Endothelial cell of umbilical vein (primary cell): ENCODE measurements at places on chromosomes 6 and 20. TPM values are rescaled to one million over a fixed set of nuclear protein-coding genes. Genes with fewer than 3 reads are reported as not detected.

Gene ACOT13
- 15.3 and 24.1 TPM in 2 replicates for total RNA-seq

Gene RSPO3
- 8.6 and 11.1 TPM in 2 replicates for total RNA-seq

Gene ULBP1
- total RNA-seq: 0.33 and 2.3 TPM in 2 replicates

Gene CRNKL1
- total RNA-seq: 20.6 and 22.3 TPM in 2 replicates

Gene FAM209B
- total RNA-seq: not detected in 2 replicates

Gene GLP1R
- not detected in 2 replicates for total RNA-seq

Gene OOEP
- total RNA-seq: not detected in 2 replicates

Gene MAFB
- 1.3 and 1.8 TPM in 2 replicates for total RNA-seq

Gene GPR6
- total RNA-seq: not detected in 2 replicates

Gene C6orf52
- not detected in 2 replicates for total RNA-seq

Gene DZANK1
- total RNA-seq: 1.8 and 3.0 TPM in 2 replicates

Gene PTCHD4
- 1.9 and 2.0 TPM in 2 replicates for total RNA-seq

Gene NHSL1
- total RNA-seq: 55.0 and 66.9 TPM in 2 replicates

Gene FAM217A
- total RNA-seq: not detected in 2 replicates

Gene TNFRSF6B
- total RNA-seq: 0.69 TPM in 1 of 2 replicates, not detected in the other

Gene LPA
- not detected in 2 replicates for total RNA-seq

Gene CGA
- total RNA-seq: not detected in 2 replicates

Gene METTL24
- total RNA-seq: not detected in 2 replicates

Gene CUL9
- 43.9 and 46.0 TPM in 2 replicates for total RNA-seq

Gene EDN3
- not detected in 2 replicates for total RNA-seq

Gene BMP7
- not detected in 2 replicates for total RNA-seq

Gene FRS3
- 4.4 and 5.3 TPM in 2 replicates for total RNA-seq

Gene CD24
- total RNA-seq: 1.2 and 2.5 TPM in 2 replicates

Gene CCN6
- not detected in 2 replicates for total RNA-seq

Gene MMP24
- total RNA-seq: 0.27 and 0.32 TPM in 2 replicates

Gene ZHX3
- 15.1 and 17.8 TPM in 2 replicates for total RNA-seq

Gene BNIP5
- not detected in 2 replicates for total RNA-seq

Gene OVOL2
- not detected in 2 replicates for total RNA-seq

Gene MED20
- 25.5 and 30.4 TPM in 2 replicates for total RNA-seq

Gene HLA-DMB
- total RNA-seq: 0.39 TPM in 1 of 2 replicates, not detected in the other

Gene MEP1A
- not detected in 2 replicates for total RNA-seq

Gene MYMX
- not detected in 2 replicates for total RNA-seq

Gene CCM2L
- total RNA-seq: 12.4 and 13.4 TPM in 2 replicates

Gene EPB41L1
- total RNA-seq: 11.1 and 12.2 TPM in 2 replicates

Gene RIPOR3
- not detected in 2 replicates for total RNA-seq

Gene SLC2A10
- 11.1 and 11.2 TPM in 2 replicates for total RNA-seq

Gene RAB44
- total RNA-seq: 0.11 TPM in 1 of 2 replicates, not detected in the other

Gene LZTS3
- total RNA-seq: 3.6 and 4.5 TPM in 2 replicates

Gene PI3
- total RNA-seq: not detected in 2 replicates

Gene SIM1
- total RNA-seq: 0.29 and 0.39 TPM in 2 replicates

Gene EHMT2
- total RNA-seq: 53.7 and 54.3 TPM in 2 replicates

Gene MLIP
- 11.6 and 14.5 TPM in 2 replicates for total RNA-seq

Gene ECT2L
- not detected in 2 replicates for total RNA-seq

Gene DEFB132
- not detected in 2 replicates for total RNA-seq

Gene PRDM13
- total RNA-seq: not detected in 2 replicates

Gene PSMF1
- 140 and 142 TPM in 2 replicates for total RNA-seq
